IMR-90 (cell line): ENCODE measurements at places on chromosomes 4 and X. TPM values are rescaled to one million over a fixed set of nuclear protein-coding genes. Genes with fewer than 3 reads are reported as not detected.

DNA sequence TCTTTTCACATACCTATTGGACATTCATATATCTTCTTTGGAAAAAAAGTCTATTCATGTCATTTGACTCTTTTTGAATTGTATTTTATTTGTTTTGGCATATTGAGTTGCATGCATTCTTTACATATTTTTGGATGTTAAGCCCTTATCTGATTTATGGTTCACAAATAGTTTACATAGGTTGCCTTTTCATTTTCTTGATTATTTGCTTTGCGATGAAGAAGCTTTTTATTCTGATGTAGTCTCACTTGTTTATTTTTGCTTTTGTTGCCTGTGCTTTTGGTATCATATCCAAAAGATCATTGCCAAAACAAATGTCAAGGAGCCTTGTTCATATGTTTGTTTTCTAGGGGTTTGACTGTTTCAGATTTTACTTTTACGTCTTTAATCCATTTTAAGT is 43.9 kb downstream of the SPOCK3 start:
- H3K4me1 ChIP-seq = no peaks in the 10 kb centered on the region
- DNase-seq = no peak
- H3K36me3 ChIP-seq = no peaks in the 10 kb centered on the region
- H3K27me3 ChIP-seq = no peaks in the 10 kb centered on the region
- no peak overlapping the region for H3K27ac ChIP-seq

DNA sequence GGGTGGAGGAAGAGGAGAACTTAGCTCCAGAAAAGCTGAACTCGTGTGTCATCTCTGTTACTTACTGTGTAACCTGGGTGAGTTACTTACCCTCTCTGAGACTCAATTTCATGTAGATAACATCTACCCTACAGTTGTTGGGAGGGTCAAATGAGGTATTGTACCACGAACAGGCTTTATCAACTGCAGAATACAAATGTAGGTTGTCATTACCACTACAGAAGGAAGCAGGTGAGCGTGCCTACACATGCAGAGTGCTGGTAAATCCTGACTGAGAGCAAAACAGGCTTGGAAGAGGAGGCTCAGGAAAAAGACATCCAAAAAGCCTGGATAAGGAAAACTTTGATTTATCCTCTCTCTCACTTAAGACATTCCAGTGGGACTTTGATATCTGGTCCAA is 7.2 kb downstream of the PIGA start:
- H3K27me3 ChIP-seq = no peaks in the 10 kb centered on the region; the same call in 1 of the 2 replicates
- DNase-seq = no peak
- no peak overlapping the region for H3K4me3 ChIP-seq
- no peaks in the 10 kb centered on the region for H3K4me1 ChIP-seq
- no peak overlapping the region for H3K27ac ChIP-seq

- no peaks in the 10 kb centered on the region; the same call in 1 of the 2 replicates for H3K36me3 ChIP-seq
- no peak overlapping the region for H3K4me3 ChIP-seq
- no peaks in the 10 kb centered on the region for H3K27me3 ChIP-seq
- peaks cover 9% of the 10 kb centered on the region for H3K4me1 ChIP-seq
Measured at GRCh38 chr4:98581126-98581525, 77.3 kb downstream of the TSPAN5 start.

DNA sequence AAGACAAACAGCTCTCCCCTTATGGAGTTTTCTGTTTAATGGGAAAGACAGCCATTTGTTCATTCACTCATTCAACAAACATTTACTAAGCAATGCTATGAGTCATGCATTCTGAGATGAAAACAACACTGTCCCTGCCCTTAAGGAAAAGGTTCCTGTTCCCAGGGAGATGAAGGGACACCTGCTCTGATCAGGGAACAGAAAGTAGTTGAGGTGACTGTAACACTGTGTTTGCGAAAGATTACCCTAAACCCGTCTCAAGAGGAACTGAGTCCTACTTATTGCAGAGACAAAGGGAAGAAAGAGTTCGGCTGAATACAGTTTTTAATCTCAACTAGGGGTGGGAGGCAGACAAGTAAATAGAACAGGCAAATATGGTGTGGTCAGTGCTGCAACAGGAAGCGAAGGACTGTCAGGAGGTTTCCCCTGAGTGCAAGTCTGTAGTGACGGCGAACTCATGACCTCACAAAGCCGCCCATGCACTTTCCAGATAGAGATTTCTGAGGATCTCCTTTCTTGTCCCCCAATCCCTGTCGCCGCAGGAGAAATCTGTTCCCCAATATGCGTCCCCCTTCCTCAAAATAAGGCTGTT is 712 bp downstream of the STX18 start:
- peak; percentile 65 for DNase-seq
- peak overlapping the region; percentile 74 for H3K27ac ChIP-seq
- H3K4me1 ChIP-seq = no peaks in the 10 kb centered on the region
- no peaks in the 10 kb centered on the region for H3K27me3 ChIP-seq
- peak overlapping the region; percentile 66 for H3K4me3 ChIP-seq
- H3K36me3 ChIP-seq = no peaks in the 10 kb centered on the region

DNA sequence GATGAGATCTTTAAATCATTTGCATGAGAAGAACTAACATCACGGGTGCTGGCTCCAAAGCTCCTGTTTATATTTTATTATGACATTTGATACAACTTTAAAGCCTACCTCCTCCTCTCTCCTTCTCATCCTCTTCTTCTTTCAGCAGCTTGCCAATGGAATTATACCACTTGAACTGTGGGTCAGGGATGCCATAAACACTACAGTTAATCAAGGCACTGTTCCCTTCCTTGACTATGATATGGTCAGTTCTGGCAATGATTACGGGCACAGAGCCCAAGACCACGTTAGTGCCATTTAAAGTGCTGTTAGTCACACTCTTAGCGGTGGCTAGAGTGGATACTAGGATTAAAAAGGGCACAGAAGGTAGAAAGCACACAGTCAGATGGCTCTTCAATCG is 20.7 kb downstream of the MFAP3L start:
- no peak overlapping the region for H3K4me3 ChIP-seq
- no peaks in the 10 kb centered on the region for H3K36me3 ChIP-seq
- DNase-seq = no peak
- no peaks in the 10 kb centered on the region for H3K4me1 ChIP-seq
- no peak overlapping the region for H3K27ac ChIP-seq
- no peaks in the 10 kb centered on the region for H3K27me3 ChIP-seq

GRCh38 chr4:146916479-146917076 is 29.1 kb downstream of the TTC29 start:
- H3K27me3 ChIP-seq = peaks cover 4% of the 10 kb centered on the region
- H3K36me3 ChIP-seq = no peaks in the 10 kb centered on the region
- H3K4me1 ChIP-seq = no peaks in the 10 kb centered on the region
- H3K4me3 ChIP-seq = no peak overlapping the region
- H3K27ac ChIP-seq = no peak overlapping the region

The UGDH gene
- total RNA-seq = 257 and 600 TPM in 2 replicates

The CDKL2 gene
- total RNA-seq = under 0.01 and 0.18 TPM in 2 replicates

The ITIH6 gene
- total RNA-seq = not detected in 2 replicates

The HOPX gene
- total RNA-seq = 1.3 and 1.7 TPM in 2 replicates
